ENCODE measurements at places on chromosomes 1 and 21.

- DNase-seq, result no peak
Observed at GRCh38 chr1:154896771-154897286, 26.7 kb upstream of the KCNN3 start.

DNA sequence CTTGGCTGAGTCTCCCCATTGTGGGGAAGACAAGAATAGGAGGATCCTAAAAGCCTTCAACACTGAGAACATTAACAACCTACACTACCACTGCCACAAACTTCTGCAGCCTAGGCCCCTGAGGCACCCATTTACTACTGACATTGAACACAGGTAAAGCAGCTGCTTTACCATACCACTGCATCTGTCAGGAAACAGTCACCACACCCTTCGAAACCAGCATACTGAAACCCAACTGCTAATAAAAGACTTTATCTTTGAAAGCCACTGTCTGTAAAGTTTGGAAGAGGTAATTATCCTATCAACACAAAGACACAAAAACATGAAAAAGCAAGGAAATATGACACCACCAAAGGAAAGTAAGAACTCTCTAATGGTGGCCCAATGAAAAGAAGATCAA lies 7.4 kb downstream of the IFNAR1 start:
- DNase-seq, result no peak

- DNase-seq, result no peak
Observed at GRCh38 chr1:119367432-119368124, 1.0 kb upstream of the HAO2 start.

- no peak for DNase-seq
Observed at GRCh38 chr1:198776602-198777029, 137.8 kb downstream of the PTPRC start.

- no peak for DNase-seq
Observed at GRCh38 chr1:184492536-184492935, 105.7 kb downstream of the C1orf21 start.

DNA sequence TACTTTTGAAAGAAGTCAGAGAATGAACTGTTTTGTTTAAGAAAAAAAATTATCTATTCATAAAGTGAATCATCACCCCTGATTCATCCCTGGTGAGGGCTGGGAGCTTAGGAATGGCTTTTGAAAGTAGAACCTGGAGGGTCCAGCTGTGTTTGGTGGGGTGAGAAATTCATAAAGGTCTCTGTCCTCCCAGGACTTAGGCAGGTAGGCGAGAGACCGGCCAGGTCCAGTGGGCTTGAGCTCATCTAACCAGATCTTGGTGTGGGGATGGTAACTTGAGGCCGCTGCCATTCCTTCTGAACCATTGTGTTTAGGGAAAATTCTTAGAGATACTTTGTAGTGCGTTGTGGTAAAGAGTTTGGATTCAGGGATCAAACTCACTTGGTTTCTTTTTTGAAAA lies 156.8 kb upstream of the TNR start:
- no peak for DNase-seq

Measured in stimulated activated CD4-positive, alpha-beta T cell treated with anti-CD3 and anti-CD28 coated beads, Interleukin-12 subunit alpha, Interleukin-12 subunit beta, amount 100 ng/mL, for 48 hours (primary cell).